Stimulated activated CD4-positive, alpha-beta T cell treated with anti-CD3 and anti-CD28 coated beads, Interleukin-1b, Interleukin-23, amount 100 ng/mL, for 4 hours (primary cell): ENCODE measurements at places on chromosomes 13 and 19.

DNA sequence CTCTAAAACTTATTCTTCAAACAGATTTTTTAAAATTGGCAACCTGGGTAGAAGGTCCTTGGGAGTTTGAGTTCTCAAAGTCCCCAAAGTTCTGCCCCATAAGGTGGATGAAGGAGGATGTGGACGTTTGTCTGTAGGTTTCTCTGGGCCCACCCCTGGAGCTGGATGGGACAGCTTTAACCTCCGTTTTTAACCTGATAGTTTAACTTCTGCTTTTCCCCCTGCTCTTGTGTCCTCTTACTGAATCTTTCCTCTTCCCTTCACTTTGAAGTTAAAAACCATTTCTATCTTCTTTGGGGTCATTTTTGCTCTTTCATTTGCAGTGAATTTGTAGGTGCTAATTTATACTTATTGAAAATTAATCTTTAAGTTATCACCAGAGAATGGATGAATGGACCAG, 79.1 kb downstream of the ESD start:
- no peak for DNase-seq

DNA sequence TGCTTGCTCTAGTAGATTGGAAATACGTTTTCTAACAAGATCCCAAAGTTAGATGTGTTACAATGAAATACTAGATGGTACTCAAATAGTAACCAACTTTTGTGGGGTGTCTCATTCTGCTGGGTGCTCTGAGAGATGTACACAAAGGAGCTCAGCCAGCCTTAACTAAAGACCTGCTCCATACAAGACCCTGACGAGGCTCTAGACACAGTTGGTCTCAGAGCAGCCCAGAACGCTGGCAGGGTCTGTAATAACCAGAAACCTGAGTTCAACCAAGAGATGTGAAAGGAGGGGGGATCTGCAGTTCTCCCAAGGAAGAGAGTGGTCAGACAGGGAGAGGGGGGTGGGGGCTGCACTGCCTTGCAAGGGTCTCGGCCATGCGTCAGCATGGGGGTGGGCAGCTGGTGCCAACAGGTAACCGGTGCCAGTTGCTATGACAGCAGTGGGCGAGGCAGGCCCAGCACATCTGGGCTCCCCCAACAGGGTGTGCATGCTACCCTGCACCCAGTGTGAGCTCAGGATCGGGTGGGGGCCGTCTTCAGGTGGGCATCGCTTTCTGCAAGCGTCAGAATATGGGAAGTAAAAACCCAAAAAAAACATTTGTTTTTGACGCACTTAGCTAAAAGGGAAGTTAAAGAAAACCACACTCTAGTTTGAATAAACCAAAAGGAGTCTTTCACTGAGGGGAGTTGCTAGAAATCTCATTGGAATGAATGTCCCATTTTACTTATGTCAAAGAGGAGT, 68.0 kb upstream of the GPR183 start:
- DNase-seq: no peak

GRCh38 chr19:16969135-16969534, 57.5 kb downstream of the CPAMD8 start:
- no peak for DNase-seq

DNA sequence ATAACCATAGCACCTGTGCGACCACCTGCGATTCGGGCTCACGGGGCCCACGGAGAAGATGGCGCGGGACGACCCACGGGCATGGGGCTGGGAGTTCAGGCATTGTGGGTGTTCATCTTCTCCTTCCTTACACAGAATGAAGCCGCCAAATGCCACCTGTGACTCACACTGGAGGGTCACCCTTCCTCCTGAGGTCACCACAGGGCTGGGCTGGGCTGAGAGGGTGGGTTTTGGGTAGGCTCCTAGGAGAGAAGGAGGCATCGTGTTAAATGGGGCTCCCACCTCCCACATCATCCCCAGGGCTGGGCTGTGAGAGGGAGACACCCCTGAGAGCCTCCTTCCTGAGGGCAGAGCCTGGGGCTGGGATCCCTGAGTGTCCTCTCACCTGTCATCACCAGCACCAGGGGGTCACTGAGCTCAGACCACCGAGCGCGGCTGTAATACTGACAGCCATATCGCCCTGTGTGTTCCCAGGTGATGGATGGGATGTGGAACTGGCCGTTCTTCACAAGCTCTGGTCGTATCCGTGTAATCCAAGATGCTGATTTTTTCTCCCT, 1.4 kb downstream of the LILRB2 start:
- DNase-seq: no peak

GRCh38 chr19:49932041-49932451, 2.7 kb upstream of the NUP62 start:
- DNase-seq: no peak

GRCh38 chr19:33201886-33202545, 7.9 kb downstream of the LRP3 start:
- no peak for DNase-seq

GRCh38 chr19:46493236-46494145, 2.2 kb downstream of the PNMA8B start:
- no peak for DNase-seq

DNA sequence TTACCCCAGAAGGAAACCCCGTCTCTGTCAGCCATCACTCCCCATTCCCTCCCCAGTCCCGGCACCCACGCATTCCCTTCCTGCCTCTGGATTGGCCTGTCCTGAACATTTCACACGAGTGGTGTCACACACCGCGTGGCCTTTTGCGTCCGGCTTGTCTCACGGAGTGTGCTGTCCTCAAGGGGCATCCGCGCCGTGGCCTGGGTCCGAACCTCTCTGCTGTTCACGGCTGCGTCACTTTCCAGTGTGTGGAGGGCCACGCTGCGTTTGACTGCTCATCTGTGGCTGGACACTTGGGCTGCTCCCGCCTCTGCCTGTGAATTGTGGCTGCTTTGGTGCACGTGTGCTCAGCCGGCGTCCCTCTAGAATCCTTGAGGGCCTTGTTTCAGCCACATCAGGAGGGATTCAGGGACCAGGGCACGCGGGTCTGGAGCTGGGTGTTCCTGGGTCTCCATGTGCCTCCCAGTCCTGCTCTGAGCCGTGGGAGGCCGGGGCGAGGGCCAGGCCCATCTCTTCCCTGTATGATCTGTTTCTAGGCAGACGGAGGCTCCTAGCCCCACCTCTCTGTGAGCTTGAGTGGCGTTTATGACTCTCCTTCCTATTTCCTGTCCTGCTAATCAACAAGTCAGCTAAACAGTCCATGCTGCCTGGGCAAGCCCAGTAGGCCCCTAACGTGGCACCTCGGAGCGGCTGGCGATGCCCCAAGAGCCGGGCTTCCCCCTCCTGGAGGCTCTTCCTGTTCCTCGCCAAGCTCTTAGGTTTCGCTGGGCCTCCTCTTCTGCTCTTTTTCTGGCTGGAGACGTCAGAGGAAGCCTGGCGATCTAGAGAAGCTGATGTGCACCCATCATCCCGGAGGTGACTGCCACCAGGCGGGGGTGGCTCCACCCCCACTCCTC, 8.1 kb downstream of the STK11 start:
- DNase-seq: no peak

DNA sequence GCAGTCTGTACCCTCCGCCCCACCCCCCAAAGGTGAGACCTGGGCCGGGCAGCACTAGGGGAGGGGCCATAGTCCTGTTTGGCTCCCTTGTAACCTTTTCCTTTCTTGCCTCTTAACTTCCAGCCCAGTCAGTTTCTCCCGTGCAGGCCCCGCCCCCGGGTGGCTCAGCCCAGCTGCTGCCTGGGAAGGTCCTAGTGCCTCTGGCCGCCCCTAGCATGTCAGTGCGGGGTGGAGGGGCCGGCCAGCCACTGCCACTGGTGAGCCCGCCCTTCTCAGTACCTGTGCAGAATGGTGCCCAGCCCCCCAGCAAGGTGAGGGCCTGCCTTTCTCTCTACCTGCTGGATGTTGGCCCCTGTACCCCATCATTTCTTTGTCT, 10.5 kb upstream of the PRR19 start:
- no peak for DNase-seq

DNA sequence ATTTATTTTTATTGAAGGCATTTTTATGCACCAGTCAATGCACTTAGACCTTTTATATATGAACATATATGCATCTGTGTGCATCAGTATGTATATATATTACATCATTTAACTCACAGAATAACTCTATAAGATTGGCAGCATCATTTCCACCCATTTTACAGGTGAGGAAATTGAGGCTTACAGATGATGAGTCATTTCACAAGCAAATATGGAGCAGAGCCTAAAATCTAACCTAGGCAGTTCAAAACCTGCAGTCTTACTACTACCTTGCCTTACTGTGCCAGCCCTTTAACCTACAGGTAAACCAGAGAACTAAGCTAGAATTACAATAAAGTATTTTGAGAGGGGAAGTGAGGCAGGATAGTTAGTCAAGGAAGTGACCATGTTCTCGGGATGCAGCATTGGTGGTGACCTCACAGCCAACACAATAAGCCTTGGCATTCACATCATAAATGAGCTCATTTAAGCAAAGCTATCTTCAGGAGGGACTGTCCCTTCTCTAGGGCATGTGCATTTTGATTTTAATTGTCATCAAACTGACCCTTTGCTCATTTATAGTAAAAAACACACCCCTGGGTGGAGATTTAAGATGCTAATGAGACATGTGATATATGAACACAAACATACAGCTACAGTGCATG, 274.3 kb downstream of the DCLK1 start:
- no peak for DNase-seq

DNA sequence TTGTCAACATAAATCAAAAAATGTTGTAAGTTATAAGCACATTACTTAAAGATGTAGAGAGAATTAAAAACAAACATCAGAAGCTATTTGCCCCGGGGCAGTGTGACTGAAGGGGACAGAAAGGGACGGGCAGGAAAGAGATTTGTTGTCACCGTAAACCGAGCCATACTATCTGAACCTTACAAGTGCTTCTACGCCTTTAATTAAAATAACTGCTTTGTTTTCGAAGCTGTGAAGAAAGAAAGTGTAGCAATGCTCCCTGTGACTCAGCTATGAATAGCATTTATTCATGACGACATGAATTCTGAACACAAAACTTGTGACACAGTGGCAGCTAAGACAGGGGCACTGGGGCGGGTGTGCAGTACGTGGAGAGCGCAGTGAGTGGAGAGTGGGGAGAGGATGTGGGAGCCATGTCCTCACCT, 30.0 kb downstream of the ZNF787 start:
- DNase-seq: no peak

DNA sequence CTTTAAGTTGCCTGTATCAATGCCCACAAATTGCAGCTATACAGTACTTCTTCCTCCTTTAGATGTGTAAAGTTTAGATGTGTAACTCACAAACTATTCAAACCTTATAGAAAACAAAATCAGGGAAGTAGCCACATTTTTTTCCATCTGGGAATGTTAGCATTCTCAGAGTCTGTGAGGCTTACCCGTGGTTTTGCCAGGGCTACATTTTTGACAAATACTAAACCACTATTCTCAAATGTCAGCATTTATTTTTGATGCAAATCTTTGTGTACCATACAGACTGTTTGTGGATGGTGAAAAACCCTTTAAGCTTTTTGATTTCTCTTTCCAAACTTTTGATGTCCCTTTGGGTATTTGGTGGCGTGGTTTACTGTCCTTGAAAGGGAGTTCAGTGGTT, 216.4 kb downstream of the POSTN start:
- no peak for DNase-seq

DNA sequence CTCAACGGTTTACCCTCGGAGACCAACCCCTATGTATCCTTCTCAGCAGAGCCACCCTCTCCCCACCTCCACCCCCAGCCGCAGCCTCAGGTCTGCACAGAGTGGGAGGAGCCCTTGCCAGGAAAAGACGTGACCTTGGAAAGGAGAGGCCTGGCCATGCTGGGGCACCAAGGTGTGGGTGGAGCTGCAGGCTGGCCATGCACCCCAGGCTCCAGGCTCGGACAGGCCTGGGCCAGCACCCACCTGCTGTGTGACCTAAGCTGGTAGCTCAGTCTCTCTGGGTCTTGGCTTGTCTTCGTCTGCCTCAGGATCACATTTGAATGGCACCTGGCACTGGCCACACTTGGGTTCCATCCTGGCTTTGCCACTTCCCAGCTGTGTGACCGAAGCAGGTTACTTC, 29.5 kb downstream of the CCDC8 start:
- DNase-seq: no peak

- DNase-seq: no peak
These were observed 39.8 kb upstream of the SLC15A1 start for GRCh38 chr13:98792321-98792720.

DNA sequence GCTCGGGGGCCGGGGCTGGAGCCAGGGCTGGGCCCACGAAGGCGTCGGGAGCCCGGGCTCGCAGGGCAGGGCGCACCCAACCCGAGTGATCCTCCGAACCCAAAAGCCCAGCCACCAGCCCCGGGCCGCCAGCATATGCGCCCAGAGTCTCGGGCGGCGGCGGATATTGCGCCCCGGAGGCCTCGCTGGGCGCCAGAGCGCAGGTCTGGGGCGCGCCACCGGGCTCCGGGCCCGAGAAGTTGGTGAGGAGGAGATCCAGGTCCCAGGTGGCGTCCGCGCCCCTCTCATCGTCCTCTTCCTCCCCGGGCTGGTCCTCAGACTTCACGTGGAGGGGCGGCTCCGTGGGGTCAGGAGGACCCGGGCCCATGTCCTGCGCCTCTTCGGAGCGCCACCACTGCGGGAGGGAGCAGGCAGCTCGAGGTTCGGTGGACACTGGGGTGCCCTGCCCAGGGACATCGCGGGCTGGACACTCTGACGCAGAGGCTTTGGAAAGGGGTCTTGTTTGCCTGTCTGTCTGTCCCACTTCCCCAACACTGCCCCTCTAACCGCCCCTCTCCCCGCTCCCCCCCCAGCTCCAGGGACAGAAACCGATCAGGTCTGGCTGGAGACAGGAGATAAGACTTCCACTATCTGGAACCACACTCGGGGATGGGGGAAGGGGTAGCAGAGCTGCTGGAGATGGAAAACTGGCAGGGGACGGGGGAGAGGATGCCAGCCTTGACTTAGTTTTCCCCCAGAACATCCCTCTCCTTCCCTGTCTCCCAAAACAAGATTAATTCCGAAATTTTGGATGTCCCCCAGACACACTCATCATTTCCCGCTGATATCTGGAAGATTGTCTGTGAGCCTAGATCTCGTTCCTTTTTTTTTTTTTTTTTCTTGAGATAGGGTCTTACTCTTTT, 1.0 kb downstream of the KLF1 start:
- DNase-seq: no peak

GRCh38 chr19:57348136-57348535, 2.9 kb upstream of the ZNF304 start:
- DNase-seq: no peak

- no peak for DNase-seq
These were observed 768.6 kb downstream of the UQCRFS1 start for GRCh38 chr19:28444362-28444761.

DNA sequence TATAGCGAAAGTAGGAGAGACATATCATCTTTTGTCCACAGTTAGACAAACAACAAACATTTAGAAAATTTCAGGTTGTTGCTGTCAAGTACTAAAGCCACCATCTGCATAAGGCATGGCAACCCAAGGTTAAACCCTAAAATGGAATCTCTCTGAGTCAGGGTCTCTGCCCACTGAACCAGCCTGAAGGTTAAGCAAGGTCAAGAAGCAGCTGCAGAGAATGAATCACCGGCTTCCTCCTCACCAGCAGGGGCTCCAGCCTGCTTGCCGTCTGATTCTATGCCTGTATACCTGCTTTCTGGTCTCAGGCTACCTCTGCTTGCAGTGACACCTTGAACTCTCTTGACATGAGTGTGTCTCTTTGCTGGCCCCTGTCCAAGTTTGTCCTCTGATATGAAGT, 726.2 kb upstream of the SGCG start:
- DNase-seq: no peak
